ENCODE measurements at places on chromosomes 1 and 21. TPM values are rescaled to one million over a fixed set of nuclear protein-coding genes. Genes with fewer than 3 reads are reported as not detected.

DNA sequence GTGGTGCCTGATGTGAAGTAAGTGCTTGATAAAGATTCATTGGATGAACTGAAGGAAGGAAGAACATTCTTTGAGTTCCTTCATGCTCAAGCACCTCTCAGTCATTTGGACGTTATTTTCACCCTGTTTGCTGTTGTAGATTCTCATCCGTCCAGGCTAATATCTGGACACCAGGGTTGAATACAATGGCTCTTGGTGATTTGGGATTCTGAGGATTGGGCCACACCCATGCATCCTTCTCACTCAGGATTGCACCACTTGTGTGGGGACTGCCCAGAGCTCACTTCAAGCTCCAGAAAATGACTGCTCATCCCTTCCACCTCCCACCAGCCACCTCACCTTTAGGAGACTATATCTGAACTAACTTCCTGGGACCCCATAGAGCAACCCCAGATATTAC, 117.1 kb upstream of the IPO9 start:
- H3K4me3 ChIP-seq = no peak overlapping the region
- no peaks in the 10 kb centered on the region for H3K27me3 ChIP-seq
- peaks cover 70% of the 10 kb centered on the region for H3K4me1 ChIP-seq
- no peak for DNase-seq

DNA sequence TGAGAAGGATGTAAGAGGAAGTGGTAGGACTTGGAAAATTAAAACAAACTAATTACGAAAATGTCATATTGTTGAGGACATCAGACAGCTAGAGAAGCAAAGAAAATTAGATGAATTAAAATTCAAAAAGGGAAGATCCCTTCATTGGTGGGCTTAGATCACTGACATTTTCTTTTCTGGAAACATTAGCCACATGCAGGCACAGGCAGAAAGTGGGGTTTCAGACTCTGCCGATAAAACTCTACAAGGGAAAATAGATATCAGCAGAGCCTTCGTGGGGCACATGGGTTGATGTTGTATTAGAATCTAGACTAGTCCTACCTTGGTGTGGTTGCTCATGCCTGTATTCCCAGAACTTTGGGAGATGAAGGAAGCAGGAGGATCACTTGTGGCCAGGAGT, 12.4 kb upstream of the RGS1 start:
- no peaks in the 10 kb centered on the region for H3K36me3 ChIP-seq
- H3K27me3 ChIP-seq = no peaks in the 10 kb centered on the region
- no peak overlapping the region for H3K4me3 ChIP-seq

- no peaks in the 10 kb centered on the region for H3K36me3 ChIP-seq
- peak; percentile 76 for DNase-seq
- no peak overlapping the region for H3K4me3 ChIP-seq
- H3K27me3 ChIP-seq = no peaks in the 10 kb centered on the region
- peaks cover 11% of the 10 kb centered on the region for H3K4me1 ChIP-seq
These were observed 3.7 kb upstream of the TMEM39B start for GRCh38 chr1:32068957-32069588.

DNA sequence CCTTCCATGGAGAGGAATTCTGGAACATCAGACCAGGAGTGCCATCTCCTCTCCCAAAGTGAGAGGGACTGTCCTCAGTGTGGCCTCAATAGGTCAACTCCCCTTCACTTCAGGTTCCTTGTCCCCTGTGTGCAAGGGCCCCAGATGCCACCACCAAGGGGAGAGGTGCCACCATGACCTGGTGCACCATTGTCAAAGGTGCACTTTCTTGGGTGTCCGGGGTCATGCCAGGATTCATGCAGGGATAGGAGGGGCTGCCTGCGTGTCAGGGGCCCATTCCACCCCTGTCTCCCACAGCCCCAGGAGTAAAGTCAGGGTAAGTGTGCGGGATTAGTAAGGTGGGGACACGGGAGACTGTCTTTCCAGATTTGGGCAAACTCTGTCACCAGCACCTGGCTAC, 21.4 kb upstream of the EPHA2 start:
- DNase-seq = no peak
- no peaks in the 10 kb centered on the region for H3K36me3 ChIP-seq
- peaks cover 62% of the 10 kb centered on the region for H3K4me1 ChIP-seq
- no peak overlapping the region for H3K27ac ChIP-seq
- no peaks in the 10 kb centered on the region for H3K27me3 ChIP-seq

GRCh38 chr21:46559291-46559983, 45.4 kb downstream of the S100B start:
- no peak for DNase-seq
- H3K4me1 ChIP-seq = no peaks in the 10 kb centered on the region
- H3K4me3 ChIP-seq = no peak overlapping the region
- H3K27me3 ChIP-seq = no peaks in the 10 kb centered on the region
- H3K36me3 ChIP-seq = peaks cover 18% of the 10 kb centered on the region
- no peak overlapping the region for H3K27ac ChIP-seq

DNA sequence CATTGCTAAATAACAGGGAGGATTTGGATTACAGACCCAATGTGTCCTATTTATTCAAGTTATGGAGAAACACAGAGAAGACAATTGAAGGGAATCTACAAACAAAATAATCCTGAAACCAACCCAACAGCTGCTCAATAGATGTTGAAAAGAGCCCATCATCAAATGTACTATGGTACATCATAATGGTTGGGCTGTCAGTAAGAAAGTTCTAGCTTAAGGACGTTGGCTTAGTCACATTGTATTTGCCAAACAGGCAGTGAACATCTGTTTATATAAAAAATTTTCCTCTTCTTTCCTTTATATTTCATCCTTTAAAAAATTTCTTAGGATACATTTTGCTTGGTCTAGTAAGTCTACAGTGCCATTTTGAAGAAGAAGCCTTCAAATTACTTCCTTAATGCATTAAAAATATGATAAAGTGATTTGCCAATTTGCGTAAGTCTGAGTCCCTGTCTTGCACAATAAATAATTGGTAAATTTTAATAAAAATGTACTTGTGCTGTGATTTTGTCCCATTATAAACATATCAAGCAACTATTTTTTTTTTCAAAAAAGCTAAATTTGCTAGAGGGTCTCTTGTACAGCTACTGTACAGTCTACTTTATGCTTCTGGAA, 14.4 kb downstream of the MAP3K7CL start:
- H3K27ac ChIP-seq = peak overlapping the region; percentile 67
- no peaks in the 10 kb centered on the region for H3K27me3 ChIP-seq
- H3K4me1 ChIP-seq = peaks cover 23% of the 10 kb centered on the region
- H3K36me3 ChIP-seq = no peaks in the 10 kb centered on the region

DNA sequence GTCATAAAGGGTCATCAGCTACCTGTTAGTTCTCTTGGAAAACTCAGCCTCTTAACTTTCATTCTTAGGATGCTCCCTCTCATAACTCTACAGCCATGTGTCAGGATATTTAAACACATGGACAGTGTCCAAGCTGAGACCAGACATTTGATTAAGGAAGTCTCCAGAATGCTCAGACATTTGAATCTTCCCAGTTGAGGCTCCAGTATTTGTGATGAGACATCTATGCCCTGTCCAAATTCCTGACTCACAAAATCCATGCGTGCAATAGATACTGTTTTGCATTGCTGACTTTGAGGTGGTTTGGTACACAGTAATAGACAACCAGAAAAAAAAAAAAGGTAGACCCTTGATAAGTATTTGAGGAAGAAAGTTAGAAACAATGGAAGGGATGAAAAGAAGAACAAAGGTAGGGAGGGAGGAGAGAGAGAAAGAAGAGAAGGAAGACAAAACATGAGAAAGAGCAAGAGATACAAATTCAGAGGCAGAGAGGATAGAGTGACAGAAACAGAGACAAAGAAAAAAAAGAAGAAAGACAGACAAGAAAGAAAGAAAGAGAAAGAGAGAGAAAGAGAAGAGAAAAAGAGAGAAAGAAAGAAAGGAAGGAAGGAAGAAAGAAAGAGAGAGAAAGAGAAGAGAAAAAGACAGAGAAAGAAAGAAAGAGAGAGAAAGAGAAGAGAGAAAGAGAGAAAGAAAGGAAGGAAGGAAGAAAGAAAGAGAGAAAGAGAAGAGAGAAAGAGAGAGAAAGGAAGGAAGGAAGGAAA, 275.5 kb upstream of the PRMT6 start:
- H3K36me3 ChIP-seq = no peaks in the 10 kb centered on the region
- no peaks in the 10 kb centered on the region for H3K4me1 ChIP-seq
- no peaks in the 10 kb centered on the region for H3K27me3 ChIP-seq
- no peak for DNase-seq

DNA sequence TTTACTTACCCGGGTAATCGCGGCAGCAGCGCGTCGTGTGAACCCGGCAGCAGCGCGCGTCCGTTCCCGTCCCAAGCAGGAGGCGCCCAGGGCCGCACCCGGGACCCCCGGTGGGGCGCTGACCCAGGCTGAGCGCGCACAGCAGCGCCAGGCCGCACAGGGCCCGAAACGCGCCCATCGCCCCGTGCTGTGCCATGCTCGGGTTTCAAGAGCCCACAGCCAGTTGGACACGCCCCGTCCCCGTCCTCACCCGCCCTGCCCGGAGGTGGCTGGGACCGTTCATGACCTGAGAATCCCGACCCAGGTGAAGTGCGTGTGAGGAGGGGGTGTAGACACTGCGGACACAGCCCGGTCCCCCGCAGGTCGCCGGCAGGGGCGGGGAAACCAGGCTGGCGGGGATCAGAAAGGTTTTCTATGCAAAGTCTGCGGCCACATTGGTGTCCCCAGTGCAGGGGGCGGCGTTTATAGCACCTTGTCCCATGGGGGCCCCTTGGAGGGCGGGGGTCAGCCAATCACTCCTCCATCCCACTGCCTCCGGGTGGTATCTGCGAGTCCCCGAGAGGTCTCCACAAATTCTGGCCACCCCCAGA, at the start of gene TNFRSF18:
Gene TNFRSF18 (minus strand): TSS at position 217 of the 590 bp plus-strand sequence. CDS start 21 bp downstream, at position 196.
- no peaks in the 10 kb centered on the region for H3K27me3 ChIP-seq
- no peak within 1 kb of the TSS for H3K4me3 ChIP-seq
- peaks cover 6% of the 10 kb centered on the region for H3K4me1 ChIP-seq

DNA sequence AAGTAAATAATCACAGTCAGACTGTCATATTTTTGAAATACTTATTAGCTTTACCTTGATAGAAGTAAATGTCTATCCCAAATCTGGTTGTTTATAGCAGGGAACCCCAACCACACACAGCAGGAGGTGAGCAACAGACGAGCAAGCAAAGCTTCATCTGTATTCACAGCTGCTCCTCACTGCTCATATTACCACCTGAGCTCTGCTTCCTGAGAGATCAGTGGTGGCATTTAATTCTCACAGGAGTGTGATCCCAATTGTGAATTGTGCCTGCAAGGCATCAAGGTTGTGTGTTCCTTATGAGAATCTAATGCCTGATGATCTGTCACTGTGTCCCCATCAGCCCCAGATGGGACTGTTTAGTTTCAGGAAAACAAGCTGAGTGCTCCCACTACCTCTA, 104.3 kb downstream of the GPATCH2 start:
- H3K36me3 ChIP-seq = no peaks in the 10 kb centered on the region
- H3K27me3 ChIP-seq = no peaks in the 10 kb centered on the region
- no peak for DNase-seq
- H3K4me1 ChIP-seq = peaks cover 7% of the 10 kb centered on the region
- no peak overlapping the region for H3K27ac ChIP-seq

DNA sequence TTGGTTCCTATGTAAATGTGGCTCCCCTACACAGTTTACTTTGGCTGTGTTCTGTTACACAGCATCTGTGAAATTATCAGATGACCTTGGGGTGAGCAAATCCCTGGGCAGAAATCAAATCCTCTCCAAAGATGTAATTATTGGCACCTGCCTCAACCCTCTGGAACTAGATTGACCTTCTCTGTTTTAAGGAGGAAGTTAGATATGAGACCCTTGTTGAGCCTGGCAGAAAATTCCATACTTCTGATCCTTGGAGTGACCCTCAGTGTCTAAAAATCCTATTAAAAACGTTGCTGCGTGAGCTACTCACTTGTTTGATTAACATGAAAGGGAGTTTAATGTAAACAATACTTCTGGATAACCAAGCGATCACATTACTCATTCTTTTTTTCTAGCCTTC, 122.0 kb downstream of the CLIC6 start:
- H3K4me3 ChIP-seq = no peak overlapping the region
- peaks cover 19% of the 10 kb centered on the region for H3K36me3 ChIP-seq
- no peak for DNase-seq
- H3K27me3 ChIP-seq = no peaks in the 10 kb centered on the region

Gene C1orf50
- 4.4 TPM for total RNA-seq

- H3K4me3 ChIP-seq = no peak overlapping the region
- H3K4me1 ChIP-seq = no peaks in the 10 kb centered on the region
- no peaks in the 10 kb centered on the region for H3K27me3 ChIP-seq
- no peak overlapping the region for H3K27ac ChIP-seq
- H3K36me3 ChIP-seq = no peaks in the 10 kb centered on the region
- peak; percentile 23 for DNase-seq
These were observed 116.2 kb downstream of the CENPF start for GRCh38 chr1:214719207-214719606.

- H3K4me1 ChIP-seq = peaks cover under 1% of the 10 kb centered on the region
- peak; percentile 11 for DNase-seq
- no peaks in the 10 kb centered on the region for H3K27me3 ChIP-seq
- peaks cover 3% of the 10 kb centered on the region for H3K36me3 ChIP-seq
- no peak overlapping the region for H3K4me3 ChIP-seq
These were observed 13.1 kb downstream of the UBIAD1 start for GRCh38 chr1:11285883-11286734.

GRCh38 chr1:6803357-6803756, 18.1 kb downstream of the CAMTA1 start:
- no peaks in the 10 kb centered on the region for H3K27me3 ChIP-seq
- peak; percentile 50 for DNase-seq
- no peak overlapping the region for H3K27ac ChIP-seq
- H3K36me3 ChIP-seq = no peaks in the 10 kb centered on the region

Gene HRNR
- not detected for total RNA-seq

DNA sequence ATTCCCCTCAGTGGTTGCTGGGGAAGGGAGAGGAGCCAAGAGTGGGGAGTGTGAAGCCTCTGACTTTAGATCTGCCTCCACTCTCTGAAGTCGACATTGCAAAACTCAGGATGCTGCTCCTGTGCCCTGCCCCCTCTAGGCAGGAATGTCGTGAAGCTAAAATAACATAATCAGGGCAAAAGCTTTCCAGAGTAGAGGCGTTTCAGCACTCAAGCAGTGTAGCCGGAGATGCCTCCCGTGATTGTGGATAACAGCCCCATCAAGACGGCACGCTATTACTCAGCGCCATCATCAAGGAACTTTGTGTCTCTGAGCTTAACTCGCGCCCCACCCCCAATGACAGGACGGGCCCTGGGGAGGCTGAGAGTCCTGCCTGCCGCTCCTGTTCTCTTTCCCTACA, 60.0 kb downstream of the FBXO2 start:
- H3K36me3 ChIP-seq = no peaks in the 10 kb centered on the region
- no peaks in the 10 kb centered on the region for H3K27me3 ChIP-seq
- H3K4me3 ChIP-seq = no peak overlapping the region
- no peak overlapping the region for H3K27ac ChIP-seq
- H3K4me1 ChIP-seq = no peaks in the 10 kb centered on the region

Gene ADGRB2
- total RNA-seq = 7.4 TPM

DNA sequence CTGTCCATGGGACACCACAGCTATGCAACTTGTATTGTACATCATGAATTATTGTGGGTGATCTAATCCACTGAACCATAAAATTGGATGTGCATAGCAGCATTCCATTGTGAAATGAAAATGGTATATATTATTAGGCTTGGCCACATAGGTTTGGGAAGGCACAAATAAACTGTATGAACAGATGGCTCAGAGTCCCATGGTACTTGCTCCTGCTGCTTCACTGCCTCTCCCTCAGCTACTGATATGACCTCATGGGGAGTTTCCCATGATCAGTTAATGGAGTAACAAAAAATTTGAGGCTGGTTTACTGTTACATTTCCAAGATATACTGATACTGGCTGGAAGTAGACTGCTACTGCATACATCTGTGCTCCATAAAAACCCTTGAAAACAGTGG, 152.7 kb upstream of the NEGR1 start:
- H3K4me1 ChIP-seq = peaks cover 2% of the 10 kb centered on the region
- H3K27ac ChIP-seq = no peak overlapping the region
- DNase-seq = peak; percentile 68

Gene TRIM17
- 0.26 TPM for total RNA-seq

All from fibroblast of lung (primary cell).